ENCODE measurements at places on chromosomes 3 and 15. TPM values are rescaled to one million over a fixed set of nuclear protein-coding genes. Genes with fewer than 3 reads are reported as not detected.

The MAP6D1 gene
- 10.0 TPM for total RNA-seq

DNA sequence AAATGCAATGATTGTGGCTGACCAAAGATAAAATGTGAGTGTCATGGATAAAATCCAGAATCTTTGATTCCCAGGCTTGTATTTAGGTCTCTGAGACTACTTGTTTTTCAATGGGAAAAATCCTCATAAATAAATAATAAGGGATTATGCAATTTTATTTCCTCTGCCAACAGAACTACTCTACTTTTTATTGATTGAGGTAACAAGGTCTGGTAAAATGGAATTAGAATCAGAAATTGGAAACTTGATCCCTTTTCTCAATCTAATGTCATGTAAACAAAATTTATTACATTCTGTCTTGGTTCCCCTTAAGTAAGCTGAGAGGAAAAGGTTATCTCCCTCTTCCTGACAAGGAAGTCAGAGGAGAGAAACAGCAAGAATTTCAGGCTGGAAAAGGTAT lies 48.3 kb upstream of the CCDC50 start:
- DNase-seq, result no peak

GRCh38 chr15:81548365-81549130 lies 174.5 kb upstream of the TMC3 start:
- no peak for DNase-seq

The HRG gene
- not detected for total RNA-seq

The CP gene
- not detected for total RNA-seq

GRCh38 chr15:88651971-88652370 lies 13.2 kb downstream of the ISG20 start:
- DNase-seq, result no peak

The PARP14 gene
- 134 TPM for total RNA-seq

The GXYLT2 gene
- 4.8 TPM for total RNA-seq

The COL7A1 gene
- total RNA-seq, result 25.0 TPM

DNA sequence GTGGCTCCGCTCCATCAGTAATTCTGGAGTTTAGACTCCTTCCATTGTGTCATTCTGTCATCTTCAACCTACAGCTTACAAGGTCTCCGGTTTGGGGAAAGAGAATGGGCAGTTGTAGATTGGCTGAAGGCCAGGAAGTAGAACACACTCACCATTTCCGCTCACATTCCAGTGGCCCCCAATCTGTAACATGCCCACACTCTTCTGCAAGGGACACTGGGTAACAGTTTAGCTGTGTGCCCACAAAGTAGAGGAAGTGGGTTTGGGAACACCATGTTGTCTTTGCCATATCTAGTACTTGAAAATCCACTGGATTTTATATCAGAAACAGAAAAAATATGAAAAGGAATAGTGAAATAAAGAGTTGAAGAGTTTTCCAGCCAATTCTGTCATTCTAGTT lies 153.5 kb downstream of the SV2B start:
- DNase-seq, result no peak

DNA sequence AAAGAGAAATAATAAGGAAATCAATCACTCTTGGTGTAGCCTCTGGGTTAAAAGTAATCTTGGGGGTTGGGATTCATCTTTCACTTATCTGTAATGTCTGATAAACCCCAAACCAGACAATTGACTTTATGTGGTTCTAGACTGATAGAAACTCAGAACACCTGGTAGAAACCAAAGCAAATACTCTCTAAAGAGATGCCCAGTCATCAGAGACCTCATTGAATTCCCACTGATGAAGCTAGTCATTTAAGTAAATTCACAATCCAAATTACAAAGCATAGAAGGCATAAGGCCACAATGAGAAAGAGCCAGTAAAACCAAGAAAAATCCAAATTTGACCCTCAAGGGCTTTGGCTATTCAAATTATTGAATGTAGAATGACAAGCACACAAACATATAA lies 250.6 kb downstream of the MBNL1 start:
- no peak for DNase-seq

- no peak for DNase-seq
Observed at GRCh38 chr3:149497966-149498670, 23.6 kb downstream of the TM4SF4 start.

GRCh38 chr3:94172695-94173310 lies 109.9 kb downstream of the NSUN3 start:
- DNase-seq, result no peak

DNA sequence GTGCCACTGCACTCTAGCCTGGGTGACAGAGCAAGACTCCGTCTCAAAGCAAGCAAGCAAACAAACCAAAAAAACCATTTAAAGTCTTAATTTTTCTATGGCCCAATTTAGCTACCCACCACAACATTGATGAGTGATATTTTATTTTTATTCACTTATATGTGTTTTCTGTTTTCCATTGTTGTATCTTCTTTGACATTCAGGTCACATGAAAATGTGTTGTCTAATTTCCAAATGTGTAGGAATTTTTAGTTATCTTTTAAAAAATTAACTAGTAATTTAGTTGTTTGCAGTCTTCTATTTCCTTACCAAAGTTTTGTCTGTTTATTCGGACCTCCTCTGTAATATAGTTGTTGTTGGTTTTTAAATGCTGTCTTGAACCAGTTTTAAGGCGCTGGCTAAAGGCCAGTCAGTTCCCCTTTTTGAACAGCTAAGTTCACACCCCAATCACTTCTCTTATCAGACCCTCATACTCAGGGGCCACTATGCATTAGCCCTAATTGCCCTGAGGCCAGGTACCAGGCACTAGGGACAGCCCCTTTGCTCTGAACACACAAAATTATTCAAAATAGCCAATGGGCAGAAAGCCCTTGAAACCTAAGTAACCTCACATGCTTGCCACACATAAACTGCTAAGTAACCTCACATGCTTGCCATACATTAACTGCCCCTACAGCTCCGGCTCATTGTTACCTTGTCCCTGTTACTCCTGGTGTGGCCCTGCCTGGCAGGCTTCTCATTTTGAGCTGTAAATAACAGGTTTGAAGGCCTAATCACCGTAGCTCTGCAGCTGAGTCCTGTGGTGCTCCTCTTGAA lies 4.3 kb upstream of the CCR4 start:
- DNase-seq, result no peak

- no peak for DNase-seq
Observed at GRCh38 chr3:14872706-14873105, 53.9 kb downstream of the FGD5 start.

DNA sequence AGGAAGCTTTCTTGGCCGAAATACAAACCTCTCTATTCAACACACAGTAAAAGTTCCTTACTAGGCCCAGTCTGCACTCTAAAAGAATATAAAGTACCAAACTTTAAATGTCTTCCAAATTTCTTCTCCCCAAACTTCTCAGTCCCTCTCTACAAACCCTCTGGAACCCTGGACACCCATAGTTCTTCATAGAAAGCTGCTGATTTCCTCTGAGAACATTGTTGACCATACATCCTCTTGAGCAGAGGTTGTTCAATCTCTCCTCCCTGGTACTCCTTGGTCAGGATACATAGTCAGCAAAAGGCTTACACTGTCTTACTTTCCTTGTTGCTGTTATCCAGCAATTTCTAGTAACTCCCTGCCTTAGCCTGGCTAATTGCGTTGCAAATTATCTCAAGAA lies 3.1 kb upstream of the ACAP2 start:
- no peak for DNase-seq

DNA sequence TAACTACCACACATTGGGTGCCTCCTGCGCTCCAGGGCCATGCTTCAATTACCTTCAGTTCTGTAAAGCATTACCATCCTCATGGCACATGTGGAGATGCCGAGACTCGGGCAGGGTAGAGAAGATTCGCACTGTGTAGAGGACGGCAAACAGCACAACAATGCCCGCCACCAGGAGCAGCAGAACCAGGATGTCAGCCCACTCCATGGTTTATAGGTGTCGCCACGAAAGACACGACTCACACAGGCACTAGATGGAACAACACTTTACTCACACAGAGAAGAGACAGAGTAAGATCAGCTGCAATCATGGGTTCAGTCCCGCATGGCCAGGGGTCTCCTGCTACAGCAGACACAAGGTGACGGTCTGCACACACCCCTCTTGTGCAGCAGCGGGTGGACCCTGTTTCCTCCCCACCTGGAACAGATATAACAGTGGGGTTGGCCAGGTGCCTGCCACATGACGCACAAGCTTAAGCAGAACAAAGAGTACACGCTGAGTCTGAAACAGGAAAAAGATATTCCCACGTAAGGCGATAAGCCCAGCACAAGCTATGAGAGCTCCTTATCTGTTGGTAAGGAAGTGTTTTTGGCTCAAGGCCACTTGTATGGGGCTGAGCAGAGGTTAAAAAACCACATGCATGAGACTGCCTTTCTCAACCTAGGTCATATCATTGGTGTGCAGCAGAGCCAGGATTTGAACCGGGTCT lies 2.5 kb upstream of the TBC1D21 start:
- DNase-seq, result peak; percentile 64

The COL8A1 gene
- total RNA-seq, result 187 TPM

DNA sequence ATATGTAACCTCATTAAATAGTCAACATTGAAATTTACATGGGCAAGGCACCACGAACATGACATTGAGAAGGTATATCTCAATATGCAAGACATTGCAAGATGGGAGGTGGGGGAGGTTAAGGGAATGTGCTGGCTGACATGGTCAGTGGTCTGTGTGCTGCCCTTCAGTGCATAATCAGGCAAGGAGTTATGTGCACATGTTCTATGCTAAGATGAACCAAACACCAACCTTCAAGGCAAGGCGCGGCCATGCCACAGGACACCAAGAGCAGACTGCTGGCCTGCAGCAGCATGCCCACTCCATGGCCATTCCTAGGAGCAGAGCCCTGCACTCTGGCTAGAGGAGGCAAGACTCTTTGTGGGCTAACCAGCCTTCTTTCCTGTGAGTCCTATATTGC lies 40.9 kb upstream of the TSPAN3 start:
- no peak for DNase-seq

GRCh38 chr3:183193762-183194689 lies 31.5 kb upstream of the LAMP3 start:
- DNase-seq, result no peak

The PATL2 gene
- total RNA-seq, result 0.48 TPM

The ANKUB1 gene
- not detected for total RNA-seq

DNA sequence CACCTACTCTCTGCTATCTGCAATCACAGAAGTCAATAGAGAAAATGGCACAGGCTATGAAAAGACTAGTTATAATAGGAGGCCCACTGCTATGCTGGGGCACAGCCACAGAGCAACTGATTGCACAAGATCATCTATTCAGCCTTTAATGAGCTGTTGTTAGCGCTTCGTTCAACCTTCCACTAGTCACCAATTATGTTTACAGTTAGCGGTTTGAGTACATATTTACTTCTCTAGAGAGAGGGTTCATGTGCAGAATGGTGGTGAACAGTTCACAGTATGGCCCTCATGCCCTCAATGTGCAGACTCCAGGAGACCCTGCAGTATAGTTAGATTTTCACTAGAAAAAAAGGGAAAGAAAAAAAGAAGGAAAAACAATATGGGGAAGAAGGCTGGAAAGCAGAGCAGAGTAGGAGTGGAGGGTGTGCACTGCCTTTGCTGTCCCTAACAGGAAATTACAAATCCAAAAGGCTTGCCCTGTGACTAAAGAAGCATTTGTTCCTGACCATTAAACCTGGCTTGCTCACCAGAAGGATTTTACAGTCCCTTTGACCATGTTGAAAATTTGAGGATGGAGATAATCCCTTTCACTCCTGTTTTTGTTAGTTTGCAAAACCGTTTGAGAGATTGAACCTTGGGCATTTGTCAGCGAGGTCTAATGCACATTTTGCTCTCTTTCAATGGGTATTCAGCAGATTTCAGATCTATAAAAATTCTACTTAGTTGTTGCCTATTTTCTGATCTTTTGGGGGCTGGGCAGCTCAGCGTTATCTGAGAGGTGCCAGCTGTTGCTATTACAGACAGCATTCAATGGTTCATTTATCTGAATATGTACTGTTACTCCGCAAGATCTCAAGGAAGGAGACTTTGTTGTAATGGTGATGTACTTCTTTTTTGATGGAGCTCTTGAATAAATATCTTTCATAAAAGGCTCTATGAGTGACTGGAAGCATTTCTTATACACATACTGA lies 296.1 kb downstream of the LSAMP start:
- DNase-seq, result no peak

The FEM1B gene
- total RNA-seq, result 29.5 TPM

GRCh38 chr15:75172284-75172820 lies 29.3 kb upstream of the C15orf39 start:
- no peak for DNase-seq

The EXD1 gene
- 0.53 TPM for total RNA-seq

- no peak for DNase-seq
Observed at GRCh38 chr15:82881747-82882146, 70.8 kb downstream of the HOMER2 start.

GRCh38 chr3:1987980-1988379 lies 110.7 kb upstream of the CNTN4 start:
- no peak for DNase-seq

Measured in glomerular endothelial cell (primary cell).